ENCODE measurements at places on chromosomes 6 and 20.

DNA sequence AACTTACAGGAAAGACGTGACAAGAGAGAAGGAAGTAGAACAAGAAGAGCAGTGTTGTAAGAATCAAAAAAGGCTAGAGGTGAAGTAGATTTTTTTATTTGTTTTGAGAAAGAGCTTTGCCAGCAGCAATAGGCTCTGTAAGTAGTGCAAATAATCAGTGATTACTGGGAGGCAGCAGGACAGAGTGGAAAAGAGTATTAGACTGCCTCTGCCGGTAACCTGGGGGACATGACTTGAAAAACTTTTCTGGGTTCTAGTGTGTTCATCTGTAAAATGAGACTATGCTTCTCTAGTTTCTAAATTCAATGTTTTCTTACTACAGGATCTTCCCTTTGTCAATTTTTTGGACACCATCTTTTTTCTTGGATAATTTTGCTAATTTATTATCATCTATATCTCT is 5.8 kb upstream of the IRAK1BP1 start:
- peak; percentile 16 for DNase-seq

DNA sequence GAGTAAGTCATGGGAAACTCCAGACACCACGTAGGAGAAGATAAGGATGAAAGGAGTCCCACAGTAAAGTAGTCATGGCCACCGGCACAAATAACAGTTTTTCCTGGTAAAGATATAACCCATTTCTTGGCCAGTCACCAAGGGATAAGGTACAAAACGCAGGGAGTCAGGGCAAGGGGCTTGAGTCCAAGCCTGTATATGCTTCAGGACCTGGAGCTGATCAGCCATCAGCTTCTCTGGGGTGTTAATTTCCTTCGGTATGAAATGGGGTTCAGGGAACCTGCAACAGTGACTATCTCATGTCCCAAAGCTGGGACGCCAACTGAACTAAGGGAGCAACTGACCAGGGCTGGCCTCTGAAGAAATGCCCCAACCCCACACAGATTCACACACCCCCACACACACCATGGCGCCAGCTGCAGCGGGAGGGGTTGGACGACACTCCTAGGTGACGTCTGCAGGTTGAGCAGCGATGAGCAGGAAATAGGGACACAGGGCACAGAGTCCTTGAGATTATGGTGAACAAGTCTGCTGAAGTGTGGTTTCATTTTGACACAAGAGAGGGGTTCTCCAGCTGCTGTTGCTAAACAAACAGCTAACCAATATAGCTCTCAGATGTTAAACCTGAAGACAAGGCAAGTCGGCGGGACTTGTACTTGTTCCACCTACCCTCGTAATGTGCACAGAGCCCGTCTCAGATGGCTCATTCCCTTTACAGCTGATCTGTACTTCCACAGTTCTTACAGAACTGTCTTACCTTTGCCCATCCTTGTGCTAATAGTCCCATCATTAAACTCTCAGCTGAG is 7.4 kb upstream of the ADTRP start:
- no peak for DNase-seq

- peak; percentile 76 for DNase-seq
Measured at GRCh38 chr6:122995921-122996793, at the start of gene CLVS2. CLVS2 (plus strand) TSS chr6:122996235; CDS start chr6:122997778, 1,543 bp downstream.

DNA sequence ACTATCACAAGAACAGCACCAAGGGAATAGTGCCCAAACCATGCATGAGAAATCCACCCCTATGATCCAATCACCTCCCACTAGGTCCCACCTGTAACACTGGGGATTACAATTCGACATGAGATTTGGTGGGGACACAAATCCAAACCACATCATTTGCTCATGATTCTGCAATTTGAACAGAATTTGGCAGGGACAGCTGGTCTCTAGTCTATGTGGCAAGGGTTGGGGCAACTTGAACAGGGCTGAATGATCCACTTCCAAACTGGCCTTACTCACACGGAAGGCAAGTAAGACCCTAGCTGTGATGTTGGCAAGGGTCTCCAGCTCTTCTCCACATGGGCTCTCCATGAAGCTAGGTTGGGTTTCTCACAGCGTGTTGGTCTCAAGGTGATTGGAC is 10.1 kb upstream of the FKBP5 start:
- no peak for DNase-seq

GRCh38 chr6:111624401-111625098 is 18.9 kb upstream of the TRAF3IP2 start:
- DNase-seq, result no peak

All from NCI-H82 (cell line).